NCI-H1092 treated with DMSO at 0.1 percent for 48 hours (cell line): ENCODE measurements at places on chromosomes 7 and 10.

- no peak for DNase-seq
These were observed 80.9 kb downstream of the CACNB2 start for GRCh38 chr10:18221123-18221522.

DNA sequence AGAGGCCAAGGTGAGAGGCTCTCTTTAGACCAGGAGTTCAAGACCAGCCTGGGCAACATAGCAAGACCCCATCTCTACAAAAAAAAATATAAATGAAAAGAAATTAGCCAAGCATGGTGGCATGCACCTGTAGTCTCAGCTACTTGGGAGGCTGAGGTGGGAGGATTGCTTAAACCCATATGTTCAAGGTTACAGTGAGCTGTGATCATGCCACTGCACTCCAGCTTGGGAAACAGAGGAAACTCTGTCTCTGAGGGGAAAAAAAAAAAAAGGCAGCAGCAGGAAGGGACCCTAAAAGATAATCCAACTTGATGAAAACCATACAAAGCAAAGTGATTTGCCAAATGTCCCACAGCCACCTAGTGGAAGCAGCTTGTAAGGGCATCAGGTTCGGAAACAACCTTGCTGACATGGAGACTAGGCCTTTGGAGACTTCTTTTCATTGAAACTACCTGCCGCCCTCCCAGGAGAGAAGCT lies 15.6 kb upstream of the PBLD start:
- DNase-seq: no peak

- no peak for DNase-seq
These were observed 257.2 kb upstream of the CACNA2D1 start for GRCh38 chr7:82700741-82701140.

- DNase-seq: no peak
These were observed 178.6 kb downstream of the PLCE1 start for GRCh38 chr10:94172332-94172731.

DNA sequence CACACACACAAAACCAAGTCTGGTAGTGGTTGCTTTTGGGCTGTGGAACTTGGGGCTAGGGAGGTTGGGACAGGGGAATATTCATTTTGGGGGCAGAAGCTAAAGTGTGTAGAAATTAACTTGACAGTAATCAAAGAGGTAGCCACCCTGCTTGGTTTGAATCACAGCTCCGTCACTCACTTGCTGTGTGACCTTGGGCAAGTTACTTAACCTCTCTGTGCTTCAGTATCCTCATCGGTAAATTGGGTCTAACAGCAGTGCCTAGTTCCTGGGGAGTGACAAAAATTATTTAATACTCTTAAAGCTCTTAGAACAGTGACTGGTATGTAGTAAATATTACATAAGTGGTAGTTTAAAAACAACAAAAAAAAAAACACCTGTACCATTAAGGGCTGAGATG lies 489.8 kb downstream of the SDK1 start:
- no peak for DNase-seq

DNA sequence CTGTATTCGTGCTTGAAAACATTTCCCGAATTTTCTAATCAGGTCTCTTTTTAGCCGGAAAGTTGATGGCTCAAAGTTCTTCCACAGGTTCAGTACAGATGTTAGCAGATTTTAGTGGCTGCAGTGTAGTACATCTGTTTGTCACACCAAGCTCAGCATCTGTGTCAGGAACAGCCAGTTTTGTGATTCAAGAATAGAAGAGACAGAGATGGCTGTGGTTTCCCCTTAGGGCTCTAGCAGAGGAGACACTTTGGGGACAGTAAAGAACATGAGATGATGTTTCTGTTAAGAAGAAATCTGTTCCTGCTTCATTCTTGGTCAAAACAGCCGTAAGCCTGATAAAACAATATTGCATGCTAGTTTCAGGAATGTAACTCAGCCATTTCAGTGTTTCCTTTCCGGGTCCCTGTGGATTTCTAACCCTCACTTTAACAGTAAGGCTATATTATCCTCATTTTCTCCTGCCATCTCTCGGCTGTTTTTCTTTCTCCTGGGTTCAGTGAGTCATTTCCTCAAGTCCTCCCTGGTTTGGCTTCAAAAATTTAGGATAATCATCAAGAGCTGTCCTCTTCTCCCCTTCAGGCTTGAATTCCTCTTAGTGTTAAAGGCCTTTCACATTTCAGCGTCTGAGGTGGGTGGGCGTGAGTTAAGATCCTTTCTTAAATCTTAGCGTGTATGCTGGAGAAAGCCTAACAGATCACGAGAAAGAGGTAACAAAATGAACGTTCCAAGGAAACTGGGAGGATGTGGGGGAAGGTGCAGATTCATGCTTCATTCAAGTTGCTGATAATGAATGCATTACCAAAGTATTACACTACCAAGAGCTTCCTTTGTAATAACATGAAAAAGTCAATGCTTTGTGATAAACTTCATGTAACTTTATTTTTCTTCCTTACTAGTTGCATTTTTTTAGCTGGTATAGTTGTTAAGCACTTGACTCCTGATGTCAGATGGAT lies 37.1 kb upstream of the BICC1 start:
- no peak for DNase-seq

DNA sequence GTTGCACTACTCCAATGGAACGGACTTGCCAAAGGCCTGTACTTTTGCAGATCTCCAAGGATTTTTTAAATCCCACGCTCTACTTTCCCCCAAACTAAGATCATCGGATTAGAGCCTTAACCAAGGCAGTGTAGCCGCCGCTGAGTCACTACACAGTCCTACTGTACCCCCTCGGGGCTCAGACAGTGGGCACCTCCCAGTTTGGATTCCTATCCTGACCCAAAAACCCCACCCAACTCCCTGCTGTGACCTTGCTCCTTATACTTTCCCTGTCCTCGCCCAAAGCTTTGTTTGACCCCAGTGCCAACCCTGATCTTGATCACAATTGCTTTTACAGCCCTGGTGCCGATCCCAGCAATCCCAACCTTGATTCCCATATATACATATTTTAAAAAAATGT lies 17.5 kb upstream of the PLAU start:
- no peak for DNase-seq

GRCh38 chr10:121692626-121693025 lies 94.4 kb upstream of the FGFR2 start:
- no peak for DNase-seq

- no peak for DNase-seq
These were observed 243.0 kb downstream of the PLXNA4 start for GRCh38 chr7:132333301-132333700.

- peak; percentile 46 for DNase-seq
These were observed 81.1 kb downstream of the ZMIZ1 start for GRCh38 chr10:79149662-79150443.

- no peak for DNase-seq
These were observed 20.8 kb upstream of the NRP1 start for GRCh38 chr10:33355274-33355673.

- no peak for DNase-seq
These were observed 1235.0 kb downstream of the XPNPEP1 start for GRCh38 chr10:108688314-108688713.

DNA sequence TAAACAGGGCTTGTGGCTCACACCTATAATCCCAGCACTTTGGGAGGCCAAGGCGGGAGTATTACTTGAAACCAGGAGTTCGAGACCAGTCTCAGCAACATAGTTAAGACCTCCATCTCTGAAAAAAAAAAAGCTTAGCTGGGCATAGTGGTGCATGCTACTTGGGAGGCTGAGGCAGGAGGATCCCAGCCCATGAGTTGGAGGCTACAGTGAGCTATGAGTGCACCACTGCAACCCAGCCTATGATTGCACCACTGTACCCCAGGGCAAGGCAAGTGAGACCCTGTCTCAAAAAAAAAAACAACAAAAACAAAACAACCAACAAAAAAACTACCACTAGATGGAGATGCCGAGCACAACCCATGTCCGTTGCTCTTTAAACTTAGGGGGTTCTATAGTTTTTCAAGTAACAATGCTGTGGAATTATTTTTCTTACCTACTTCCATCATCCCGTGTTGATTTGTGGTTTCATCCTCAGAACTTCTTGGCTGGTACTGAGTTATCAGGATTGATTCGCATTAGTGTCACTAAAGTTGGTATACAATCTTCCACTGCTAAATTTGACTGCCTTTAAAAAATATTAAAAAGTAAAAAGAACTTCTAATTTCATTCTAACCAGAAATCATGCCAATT lies 12.2 kb upstream of the REPIN1 start:
- DNase-seq: peak; percentile 45

DNA sequence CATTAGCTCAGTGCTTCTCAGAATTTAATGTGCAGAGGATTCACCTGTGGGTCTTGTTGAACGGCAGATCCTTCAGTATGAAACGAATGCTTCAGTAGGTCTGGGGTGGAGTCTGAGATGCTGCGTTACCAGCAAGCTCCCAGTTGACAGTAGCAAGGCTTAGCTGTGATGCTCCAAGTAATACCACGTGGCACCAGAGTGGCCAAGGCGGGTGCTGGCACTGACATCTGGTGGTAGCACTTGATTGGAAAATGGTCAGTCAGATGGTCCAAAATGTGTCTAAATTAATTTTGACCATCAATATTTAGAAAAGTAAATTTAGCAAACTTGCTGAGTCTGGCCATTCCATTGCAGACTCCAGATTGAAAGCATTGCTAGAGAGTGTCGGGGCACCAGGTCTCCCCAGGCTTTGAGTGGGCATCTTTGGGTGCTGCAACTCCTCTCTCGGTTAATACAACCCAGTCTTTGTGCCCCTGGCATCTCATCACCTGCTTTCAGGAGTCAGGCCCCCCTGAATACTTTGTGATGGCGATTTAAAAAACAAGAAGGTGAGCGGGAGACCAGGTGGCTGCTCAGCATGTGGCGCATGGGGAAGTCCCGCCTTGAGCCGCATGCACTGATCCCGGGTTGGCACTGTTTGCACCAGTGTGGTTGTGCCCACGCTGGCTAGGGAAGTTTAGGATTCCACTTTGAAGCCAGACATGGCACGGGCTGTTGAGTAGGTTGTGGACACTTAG lies 130.1 kb downstream of the NT5C2 start:
- no peak for DNase-seq

- DNase-seq: no peak
These were observed 166.1 kb downstream of the GRK5 start for GRCh38 chr10:119373294-119374102.

DNA sequence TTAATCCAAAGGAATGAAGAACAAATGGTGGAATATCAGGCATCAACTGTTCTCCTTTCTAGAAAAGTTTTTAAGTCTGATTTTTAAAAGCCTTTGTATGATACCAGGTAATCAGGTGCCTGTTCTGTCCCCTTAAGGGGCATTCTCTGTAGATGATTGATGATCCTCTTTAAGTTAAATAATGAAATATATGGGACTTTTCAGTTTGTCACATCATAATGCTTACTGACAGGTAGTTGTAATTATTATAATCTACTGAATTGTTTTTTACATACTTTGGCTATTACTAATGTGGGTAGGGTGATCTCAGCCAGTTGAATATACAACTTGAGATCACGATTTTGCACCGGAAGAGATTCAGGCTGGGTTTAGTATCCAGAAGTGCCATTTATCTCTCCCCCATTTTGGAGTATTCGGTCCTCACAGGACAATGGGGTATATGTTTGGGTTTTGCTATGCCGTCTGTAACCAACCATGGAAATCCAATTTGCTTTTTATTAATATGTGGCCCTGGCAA lies 330.2 kb downstream of the BICC1 start:
- no peak for DNase-seq

GRCh38 chr7:45350896-45351295 lies 193.3 kb downstream of the RAMP3 start:
- no peak for DNase-seq

DNA sequence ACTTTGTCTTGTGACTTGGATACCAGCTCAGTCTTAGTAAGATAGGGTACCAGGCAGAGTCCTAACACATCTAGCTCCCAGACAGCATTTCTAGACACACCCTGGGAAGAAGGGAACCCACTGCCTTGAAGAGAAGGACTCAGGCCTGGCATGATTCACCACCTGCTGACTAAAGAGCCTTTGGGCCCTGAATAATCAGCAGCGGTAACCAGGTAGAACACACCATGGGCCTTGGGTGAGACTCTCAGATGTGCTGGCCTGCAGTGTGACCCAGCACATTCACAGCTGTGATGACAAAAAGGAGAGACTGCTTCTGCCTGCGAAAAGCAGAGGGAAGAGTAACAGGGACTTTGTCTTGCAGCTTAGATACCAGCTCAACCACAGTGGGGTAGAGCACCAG lies 10.4 kb upstream of the TNKS2 start:
- DNase-seq: no peak

DNA sequence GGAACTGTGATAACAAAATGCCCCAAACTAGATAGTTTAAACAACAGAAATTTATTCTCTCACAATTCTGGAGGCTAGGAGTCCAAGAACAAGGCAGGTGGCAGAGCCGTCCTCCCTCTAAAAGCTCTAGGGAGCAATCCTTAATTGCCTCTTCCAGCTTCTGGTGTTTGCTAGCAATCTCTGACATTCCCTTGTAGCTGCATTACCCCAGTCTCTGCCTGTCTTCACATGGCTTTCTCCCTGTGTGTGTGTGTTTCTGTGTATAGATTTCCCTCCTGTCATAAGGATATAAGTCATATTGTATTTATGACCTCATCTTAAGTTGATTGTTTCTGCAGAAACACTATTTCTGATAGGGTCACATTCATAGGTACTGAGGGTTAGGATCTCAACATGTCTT lies 177.5 kb downstream of the WNT2 start:
- no peak for DNase-seq

DNA sequence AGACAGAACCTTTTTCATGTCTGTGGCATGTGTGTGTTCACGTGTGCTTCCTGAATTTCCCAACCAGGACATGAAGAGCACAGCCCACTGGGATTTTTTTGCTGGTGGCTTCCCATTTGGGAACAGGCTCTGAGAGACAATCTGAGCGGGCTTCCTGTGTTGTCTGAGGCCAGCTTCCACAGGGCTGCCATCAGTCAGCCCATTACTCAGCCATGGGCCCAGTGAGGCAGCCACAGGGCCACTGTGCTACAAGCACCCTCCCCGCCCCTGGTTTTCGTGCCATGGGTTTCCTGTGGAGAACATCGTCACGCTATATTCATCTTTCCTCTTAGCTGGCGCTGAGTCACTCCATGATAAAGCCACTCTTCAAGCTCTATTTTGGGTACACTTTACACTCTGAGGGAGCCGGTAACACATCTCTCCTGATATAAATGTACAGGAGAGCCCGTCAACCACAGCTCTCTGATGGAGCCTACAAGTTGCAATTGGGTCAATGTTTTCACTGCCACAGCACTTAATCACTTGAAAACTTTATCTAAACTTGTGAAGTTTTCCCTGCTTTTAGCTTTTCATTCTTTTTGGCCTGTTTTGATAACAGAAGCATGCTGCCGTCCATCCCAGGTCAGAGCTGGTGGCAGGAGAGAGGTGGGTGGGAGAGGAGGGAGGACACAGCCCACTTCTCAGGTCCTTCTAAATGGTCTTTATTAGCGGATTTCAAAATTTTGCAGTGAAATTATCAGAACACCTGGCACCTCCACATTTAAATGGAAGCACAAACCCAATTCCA lies 96.9 kb downstream of the HIPK2 start:
- DNase-seq: no peak
